ENCODE measurements at places on chromosomes 2 and 18. TPM values are rescaled to one million over a fixed set of nuclear protein-coding genes. Genes with fewer than 3 reads are reported as not detected.

HRH4 gene
- 0.09 TPM for polyA plus RNA-seq

ARHGAP28 gene
- 26.6 TPM for polyA plus RNA-seq

- no peak for DNase-seq
These were observed 88.6 kb downstream of the SH3YL1 start for GRCh38 chr2:175161-175786.

GRCh38 chr2:168155680-168156079 is 91.7 kb downstream of the STK39 start:
- no peak for DNase-seq

GRCh38 chr18:48908916-48909315 is 41.8 kb downstream of the SMAD7 start:
- no peak for DNase-seq

All from muscle of arm (tissue), 14 donors.